ENCODE measurements at places on chromosomes 1 and 21.
A peak's percentile ranks its signal among the peaks of the same experiment; 100 is the strongest.

DNA sequence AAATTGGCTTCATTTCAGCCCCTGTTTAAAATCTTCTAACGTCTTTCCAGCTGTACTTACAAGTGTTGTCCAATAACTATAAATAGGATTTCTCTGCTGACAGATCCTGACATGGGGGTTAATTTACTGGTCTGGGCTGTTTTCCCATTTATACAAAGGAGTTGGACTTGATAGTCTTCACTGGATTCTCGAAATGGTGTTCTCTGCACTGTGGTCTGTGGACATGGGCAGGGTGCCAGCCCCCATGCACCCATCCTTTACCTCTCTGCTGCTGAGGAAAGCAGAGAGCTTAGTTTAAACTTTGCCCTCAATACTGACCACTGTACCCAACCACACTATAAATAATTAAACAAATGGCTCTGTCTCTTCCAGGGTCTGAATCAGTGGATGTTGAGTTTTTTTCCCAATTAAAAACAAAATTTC is 5.2 kb downstream of the DIO1 start:
- DNase-seq = peak; percentile 81

- peak; percentile 81 for DNase-seq
Observed at GRCh38 chr1:17059391-17060305, 5.8 kb upstream of the SDHB start.

GRCh38 chr1:152928671-152929070 is 18.3 kb upstream of the SPRR5 start:
- no peak for DNase-seq

- no peak for DNase-seq
Observed at GRCh38 chr1:90246069-90246468, 251.2 kb downstream of the ZNF326 start.

DNA sequence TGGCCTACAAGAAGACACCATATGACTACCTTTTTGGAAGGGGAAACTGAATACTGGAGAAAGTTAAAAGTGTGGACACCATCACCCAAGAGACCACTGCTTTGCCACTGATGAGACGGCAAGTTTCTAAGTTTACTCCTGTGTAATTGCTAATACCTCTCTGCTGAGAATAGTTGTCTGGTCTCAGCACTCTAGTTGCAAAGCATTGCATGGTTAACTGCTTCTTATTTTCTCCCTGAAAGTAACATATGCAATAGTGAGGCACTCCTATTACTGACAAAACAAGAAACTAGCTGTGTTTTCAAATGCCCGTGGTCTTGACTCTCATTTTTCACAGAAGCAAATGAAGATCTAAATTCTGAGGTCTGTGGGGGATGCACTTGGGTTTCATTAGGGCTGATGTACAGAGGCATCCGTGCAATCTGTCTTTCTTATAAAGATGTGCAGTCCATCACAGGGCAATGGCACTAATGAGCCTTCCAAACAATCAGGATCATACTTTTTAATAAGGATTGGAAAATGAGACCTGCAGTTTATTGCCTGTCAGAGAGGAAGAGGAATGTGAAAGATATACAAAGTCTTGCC is 62.9 kb downstream of the IFI44 start:
- no peak for DNase-seq

DNA sequence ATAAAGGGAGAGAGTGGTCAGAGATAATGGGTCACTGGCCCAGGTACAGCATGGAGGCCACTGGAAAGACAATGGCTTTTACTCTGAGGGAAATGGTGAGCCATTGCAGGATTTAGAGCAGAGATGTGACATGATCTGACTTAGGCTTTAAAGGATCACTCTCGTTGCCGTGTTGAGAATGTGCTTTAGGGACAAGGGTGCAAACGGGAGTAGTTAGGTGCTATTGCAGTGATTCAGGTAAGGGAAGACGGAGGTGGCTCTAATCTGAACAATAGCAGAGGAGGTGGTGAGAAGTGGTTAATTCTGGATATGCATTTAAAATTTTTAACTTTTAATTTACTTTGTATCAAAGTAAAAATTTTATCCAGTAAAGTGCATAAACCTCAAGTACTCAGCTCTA is 9.8 kb downstream of the ADORA1 start:
- no peak for DNase-seq

DNA sequence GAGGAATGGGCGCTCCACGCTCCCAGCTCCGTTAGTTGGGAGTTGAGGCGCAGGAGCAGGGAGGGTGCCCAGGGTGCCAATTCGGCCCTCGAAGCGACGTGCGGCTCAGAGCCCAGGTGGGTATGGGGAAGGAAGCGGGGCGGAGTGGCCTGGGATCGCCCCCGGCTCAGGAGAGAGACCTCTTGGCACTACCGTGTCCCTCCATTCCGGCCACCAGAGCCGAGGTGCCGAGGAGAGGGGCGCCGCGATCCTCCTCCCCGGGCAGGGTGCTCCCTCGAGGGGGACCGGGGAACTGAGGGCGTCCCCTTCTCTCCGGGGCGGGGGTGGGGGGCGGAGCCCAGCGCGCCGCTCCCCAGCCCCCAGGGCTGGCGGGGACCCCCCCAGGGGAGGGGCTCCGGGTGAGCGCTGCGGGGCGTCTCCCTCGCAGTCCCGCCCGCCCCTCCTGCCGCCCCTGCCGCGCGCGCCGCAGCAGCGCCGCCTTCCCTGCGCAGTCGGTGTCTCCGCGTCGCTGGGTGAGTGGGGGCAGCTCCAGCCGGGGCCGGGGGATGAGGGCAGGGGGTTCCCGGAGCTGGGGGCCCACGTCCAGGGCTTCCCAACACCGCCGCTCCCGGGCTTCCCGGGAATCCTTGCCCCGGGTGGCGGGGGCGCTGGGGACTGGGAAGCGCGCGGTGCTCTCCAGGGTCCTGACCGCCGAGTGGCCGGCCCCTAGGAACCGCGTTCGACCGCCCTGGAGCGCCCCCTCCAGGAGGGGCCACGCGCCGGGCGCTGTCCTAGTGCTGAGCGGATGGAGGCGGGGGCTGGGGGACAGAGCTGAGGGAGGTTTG is at the start of gene HPCA:
TSS of gene HPCA (plus strand) at position 488 of the 824 bp plus-strand sequence. CDS start 2,408 bp downstream, outside the sequence.
- peak; percentile 51 for DNase-seq

DNA sequence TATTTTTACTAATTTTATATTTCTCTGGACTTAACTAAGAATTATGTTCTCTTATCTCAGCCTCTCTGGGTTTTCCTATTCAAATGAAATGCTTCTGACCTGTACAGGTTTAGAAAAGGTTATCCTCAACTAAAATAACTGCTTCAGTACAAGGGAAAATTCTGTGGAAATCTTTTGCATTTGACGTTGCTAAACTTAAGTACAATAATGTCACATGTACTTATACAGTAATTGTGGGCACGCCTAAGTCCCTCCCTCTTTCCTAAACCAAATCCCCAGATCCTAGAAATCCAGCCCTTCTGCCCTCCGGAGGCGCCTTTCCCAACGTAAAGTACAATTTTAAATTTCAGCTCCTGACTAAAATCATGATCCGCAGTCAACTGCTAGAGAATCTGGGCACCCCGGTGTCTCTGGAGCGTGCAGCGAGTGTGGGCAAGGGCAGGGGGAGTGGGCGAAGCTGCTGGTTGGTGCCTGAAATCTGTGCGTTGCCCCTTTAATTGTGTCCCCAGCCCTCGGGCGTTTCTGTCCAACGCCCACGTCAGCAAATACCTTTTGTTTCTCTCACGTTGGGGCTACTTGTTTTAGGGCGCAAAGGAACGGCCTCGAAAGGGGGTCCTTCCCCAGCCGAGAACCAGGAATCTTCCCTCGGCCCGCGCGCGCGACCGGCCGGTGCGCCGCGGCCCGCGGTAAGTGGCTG is at the start of gene ZBTB8A:
TSS of gene ZBTB8A (plus strand) at position 541 of the 697 bp plus-strand sequence. CDS start 53,505 bp downstream, outside the sequence.
- peak; percentile 76 for DNase-seq

- DNase-seq = no peak
Observed at GRCh38 chr1:19000065-19000464, 43.6 kb upstream of the IFFO2 start.

GRCh38 chr21:27301220-27301619 is 334.3 kb upstream of the ADAMTS5 start:
- DNase-seq = peak; percentile 74

DNA sequence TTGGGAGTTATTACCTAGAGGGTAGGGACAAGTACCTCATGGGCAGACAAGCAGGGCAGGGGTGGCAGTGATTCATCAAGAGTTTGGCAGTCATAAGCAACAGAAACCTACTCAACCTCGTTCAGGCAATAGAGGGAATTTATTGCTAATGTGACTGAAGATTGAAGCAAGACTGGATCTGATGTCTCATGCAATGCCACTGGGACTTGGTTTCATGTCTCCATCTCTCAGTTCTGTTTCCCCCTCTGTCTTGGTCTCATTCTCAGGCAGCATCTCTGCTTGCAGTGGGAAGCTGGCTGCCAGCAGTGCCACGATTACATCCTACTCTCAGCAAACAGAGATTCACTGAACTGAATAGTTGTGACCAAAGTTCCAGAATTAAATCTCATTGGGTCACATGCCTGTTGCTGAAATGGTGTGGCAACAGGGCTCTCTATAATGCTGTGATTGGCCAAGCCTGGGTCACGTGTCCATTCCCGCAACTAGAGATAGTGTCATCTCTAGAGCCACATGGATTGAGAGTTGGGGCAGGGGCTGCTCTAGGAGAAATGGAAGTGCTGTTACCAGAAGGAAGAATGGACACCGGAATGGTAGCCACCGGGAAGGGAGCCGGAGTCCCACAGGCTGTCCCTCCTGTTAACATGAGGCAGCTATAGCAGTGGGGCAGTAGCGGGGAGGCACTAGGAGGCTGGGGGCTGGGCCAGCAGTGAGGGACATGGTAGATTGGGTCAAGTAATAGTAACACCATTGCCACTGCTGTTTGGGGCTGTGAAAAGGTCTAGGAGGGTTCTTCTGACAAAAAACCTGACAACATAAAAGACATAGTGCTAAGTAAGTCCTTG is 3.9 kb upstream of the CDC42 start:
- DNase-seq = peak; percentile 39

DNA sequence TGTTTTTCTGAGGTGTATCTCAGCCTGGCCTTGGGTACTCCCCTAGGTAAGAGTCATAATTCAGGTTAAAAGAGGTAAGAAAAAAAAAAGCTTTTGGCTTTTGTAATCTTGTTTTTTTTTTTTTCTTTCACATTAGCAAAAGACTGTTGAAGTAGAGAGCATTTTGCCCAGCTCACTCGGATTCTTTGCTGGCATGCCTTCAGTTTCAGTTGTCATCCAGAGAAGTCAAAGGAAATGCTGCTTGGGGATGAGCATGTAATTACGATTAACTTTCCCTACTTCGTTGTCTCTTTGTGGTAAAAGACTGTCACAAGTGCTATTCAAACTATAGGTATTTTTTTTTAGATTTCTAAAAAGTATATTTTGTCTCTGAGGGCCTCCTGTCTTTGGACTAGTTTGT is 6.3 kb downstream of the BACH1 start:
- DNase-seq = no peak

DNA sequence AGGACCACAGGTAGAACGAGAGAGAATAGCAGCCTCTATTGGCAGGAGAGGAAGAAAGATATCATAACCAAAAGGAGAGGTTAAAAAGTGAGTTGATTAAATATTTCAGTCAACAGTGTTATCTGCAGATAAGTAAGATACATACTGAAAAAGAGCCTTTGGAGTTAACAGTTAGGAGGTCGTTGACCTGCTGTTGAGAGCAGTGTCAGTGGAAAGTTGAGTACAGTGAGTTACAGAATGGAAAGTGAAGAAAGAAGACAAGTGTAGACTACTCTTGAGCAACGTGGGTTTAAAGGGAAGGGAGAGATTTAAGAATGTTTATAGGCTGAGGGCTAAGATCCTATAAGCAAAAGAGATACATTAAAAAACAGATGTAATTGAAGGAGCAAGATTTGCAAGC is 30.2 kb downstream of the GNAT2 start:
- no peak for DNase-seq
